ENCODE measurements at places on chromosomes 11 and 22. TPM values are rescaled to one million over a fixed set of nuclear protein-coding genes. Genes with fewer than 3 reads are reported as not detected.
A peak's percentile ranks its signal among the peaks of the same experiment; 100 is the strongest.

Gene CDC42EP2
- polyA plus RNA-seq = 10.5 TPM

Gene SERGEF
- 19.7 TPM for polyA plus RNA-seq

Gene PHF5A
- 39.5 TPM for polyA plus RNA-seq

Gene FGF3
- not detected for polyA plus RNA-seq

Gene MS4A6E
- polyA plus RNA-seq = not detected

Gene GLB1L2
- polyA plus RNA-seq = 6.7 TPM

DNA sequence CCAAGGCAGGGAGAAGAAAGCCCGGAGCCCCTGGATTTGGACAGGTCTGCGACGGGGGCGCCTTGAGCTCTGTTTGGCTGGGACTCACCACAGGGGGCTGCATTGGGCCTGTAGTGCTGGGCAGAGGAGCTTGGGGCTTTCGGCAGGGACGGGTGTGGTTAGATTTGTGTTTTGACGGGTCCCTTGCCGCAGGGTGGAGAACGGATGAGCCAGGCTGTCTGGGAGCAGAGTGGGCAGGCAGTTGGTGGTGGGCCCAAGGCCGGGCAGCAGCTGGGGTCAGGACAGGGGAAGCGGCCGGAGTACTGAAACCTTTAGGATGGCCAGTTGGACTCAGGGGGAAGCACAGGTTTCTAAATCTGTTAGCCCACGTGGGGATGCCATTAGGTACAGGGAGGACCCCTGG lies 13.4 kb downstream of the C11orf24 start:
- H3K4me1 ChIP-seq = peaks cover 16% of the 10 kb centered on the region
- H3K27ac ChIP-seq = no peak overlapping the region
- H3K36me3 ChIP-seq = peaks cover 35% of the 10 kb centered on the region
- DNase-seq = no peak
- H3K4me3 ChIP-seq = no peak overlapping the region

GRCh38 chr11:6650980-6651379 lies 4.6 kb downstream of the DCHS1 start:
- H3K4me1 ChIP-seq = no peaks in the 10 kb centered on the region
- peaks cover 38% of the 10 kb centered on the region for H3K27me3 ChIP-seq
- no peaks in the 10 kb centered on the region for H3K36me3 ChIP-seq
- no peak overlapping the region for H3K27ac ChIP-seq
- no peak for DNase-seq
- H3K4me3 ChIP-seq = no peak overlapping the region

- no peaks in the 10 kb centered on the region for H3K4me1 ChIP-seq
- H3K27ac ChIP-seq = no peak overlapping the region
- DNase-seq = no peak
- no peak overlapping the region for H3K4me3 ChIP-seq
Observed at GRCh38 chr11:47732271-47732670, 17.1 kb upstream of the AGBL2 start.

- no peaks in the 10 kb centered on the region for H3K36me3 ChIP-seq
- no peak for DNase-seq
- H3K4me3 ChIP-seq = no peak overlapping the region
- peak overlapping the region; percentile 55 for H3K27ac ChIP-seq
- peaks cover 18% of the 10 kb centered on the region for H3K4me1 ChIP-seq
- no peaks in the 10 kb centered on the region for H3K27me3 ChIP-seq
Observed at GRCh38 chr11:9643751-9644150, 20.1 kb upstream of the SWAP70 start.

- H3K4me1 ChIP-seq = peaks cover 15% of the 10 kb centered on the region
- no peak overlapping the region for H3K4me3 ChIP-seq
- H3K36me3 ChIP-seq = no peaks in the 10 kb centered on the region
- no peaks in the 10 kb centered on the region for H3K27me3 ChIP-seq
Observed at GRCh38 chr11:12430954-12431595, 53.7 kb downstream of the PARVA start.

GRCh38 chr22:24553597-24554312 lies 1.2 kb downstream of the GUCD1 start:
- H3K4me1 ChIP-seq = peaks cover 56% of the 10 kb centered on the region
- H3K4me3 ChIP-seq = peak overlapping the region; percentile 93
- peaks cover 44% of the 10 kb centered on the region for H3K36me3 ChIP-seq
- peak; percentile 34 for DNase-seq
- H3K27me3 ChIP-seq = no peaks in the 10 kb centered on the region

DNA sequence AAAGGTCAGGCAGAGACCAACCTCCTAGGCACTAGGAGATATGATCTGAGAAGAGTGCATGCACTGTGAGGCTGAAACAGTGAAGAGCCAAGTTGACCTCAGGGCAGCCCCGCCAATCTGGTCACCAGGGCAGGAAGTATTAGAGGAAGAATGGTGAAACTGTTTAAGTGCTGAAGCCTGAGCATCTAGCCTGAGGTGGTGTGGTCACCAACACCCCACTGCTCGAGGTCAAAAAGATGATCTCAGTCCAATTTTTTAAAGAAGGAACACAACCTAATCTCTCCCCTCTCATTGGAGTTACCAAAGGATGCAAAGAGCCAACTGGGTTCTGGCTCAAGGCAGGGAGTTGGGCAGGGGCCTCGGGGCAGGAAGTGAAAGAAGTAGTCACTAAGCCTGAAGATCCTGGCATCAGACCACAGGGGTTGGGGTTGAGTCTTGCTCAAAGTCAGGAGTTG lies 4.0 kb downstream of the APBB1 start:
- H3K36me3 ChIP-seq = peaks cover 10% of the 10 kb centered on the region
- H3K4me3 ChIP-seq = no peak overlapping the region
- H3K27me3 ChIP-seq = no peaks in the 10 kb centered on the region
- DNase-seq = no peak

DNA sequence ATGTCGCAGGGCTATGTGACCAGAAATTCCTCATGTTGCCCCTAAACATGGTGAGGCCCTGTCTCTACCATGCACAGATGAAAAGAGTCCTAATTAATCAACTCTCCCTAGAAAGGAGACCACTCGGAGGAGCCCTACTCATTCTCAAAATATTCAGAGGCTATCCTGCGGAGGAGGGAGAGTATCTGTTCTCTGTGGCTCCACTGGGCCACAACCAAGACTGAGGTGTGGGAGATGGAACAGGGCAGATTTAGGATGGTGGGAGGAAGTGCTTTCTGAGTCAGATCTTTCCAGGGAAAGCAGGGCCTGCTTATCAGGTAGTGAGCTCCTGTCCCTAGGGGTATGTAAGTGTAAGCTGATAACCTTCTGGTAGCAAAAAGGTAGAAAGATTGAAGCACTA lies 37.0 kb upstream of the PRDM11 start:
- peaks cover 45% of the 10 kb centered on the region for H3K4me1 ChIP-seq
- H3K27ac ChIP-seq = no peak overlapping the region
- DNase-seq = no peak
- H3K27me3 ChIP-seq = no peaks in the 10 kb centered on the region
- no peak overlapping the region for H3K4me3 ChIP-seq
- H3K36me3 ChIP-seq = no peaks in the 10 kb centered on the region

- peak within 1 kb of the TSS; percentile 45 for H3K27ac ChIP-seq
- peaks cover 14% of the 10 kb centered on the region for H3K36me3 ChIP-seq
- peaks cover 10% of the 10 kb centered on the region for H3K4me1 ChIP-seq
- peak within 1 kb of the TSS; percentile 92 for H3K4me3 ChIP-seq
- H3K27me3 ChIP-seq = no peaks in the 10 kb centered on the region
Observed at GRCh38 chr11:63813035-63813562, at the start of gene SPINDOC. Gene SPINDOC, plus strand, starts transcription at chr11:63813456. Its CDS starts 231 bp downstream, at chr11:63813687.

DNA sequence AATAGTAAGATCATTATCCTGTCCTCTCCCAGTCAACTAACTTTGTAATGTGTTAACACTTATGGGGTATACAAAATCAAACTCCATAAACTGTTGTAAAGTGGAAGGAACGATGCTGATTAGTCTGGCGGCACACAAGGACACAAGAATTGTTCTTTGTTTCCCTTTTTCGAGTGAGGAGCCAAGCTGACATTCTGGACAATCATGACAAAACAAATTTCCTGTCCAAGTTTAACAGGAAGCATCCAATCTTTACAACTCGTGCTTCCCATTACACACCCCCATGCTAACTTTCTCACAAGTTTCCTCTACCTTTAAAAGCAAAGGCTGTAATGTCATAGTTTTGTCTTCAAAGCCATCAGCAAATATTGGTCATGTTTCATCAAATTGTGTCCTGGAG lies 20.4 kb upstream of the LDLRAD3 start:
- peaks cover 6% of the 10 kb centered on the region for H3K27me3 ChIP-seq
- H3K4me3 ChIP-seq = no peak overlapping the region
- DNase-seq = no peak

GRCh38 chr11:61155312-61155711 lies 5.9 kb downstream of the VPS37C start:
- peaks cover 3% of the 10 kb centered on the region for H3K36me3 ChIP-seq
- no peak overlapping the region for H3K27ac ChIP-seq
- no peak overlapping the region for H3K4me3 ChIP-seq
- H3K27me3 ChIP-seq = no peaks in the 10 kb centered on the region
- H3K4me1 ChIP-seq = peaks cover 60% of the 10 kb centered on the region
- no peak for DNase-seq

DNA sequence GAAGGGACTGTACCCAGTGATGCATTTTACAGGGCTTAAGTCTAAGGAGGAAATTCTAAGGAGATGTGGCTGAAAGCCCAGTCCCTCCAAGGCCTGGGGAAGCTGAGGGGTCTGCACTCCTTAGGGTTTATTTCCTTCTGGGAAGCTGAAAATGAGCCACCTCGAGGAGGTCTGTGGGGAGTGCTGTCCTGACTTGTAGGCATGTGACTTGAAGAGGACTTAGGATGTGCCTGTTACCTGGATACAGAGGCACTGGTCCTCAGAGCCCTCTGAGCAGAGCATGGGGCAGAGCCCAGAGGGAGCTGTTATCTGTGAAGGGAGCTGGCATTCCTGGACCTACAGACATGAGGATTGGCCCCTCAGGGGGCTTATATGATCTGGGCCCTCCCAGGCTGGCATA lies 77.1 kb downstream of the TP53I11 start:
- DNase-seq = no peak
- H3K4me3 ChIP-seq = no peak overlapping the region
- no peaks in the 10 kb centered on the region for H3K27me3 ChIP-seq
- no peaks in the 10 kb centered on the region for H3K36me3 ChIP-seq

- H3K4me3 ChIP-seq = no peak overlapping the region
- H3K27ac ChIP-seq = peak overlapping the region; percentile 37
- DNase-seq = peak; percentile 77
- no peaks in the 10 kb centered on the region for H3K36me3 ChIP-seq
- peaks cover 54% of the 10 kb centered on the region for H3K4me1 ChIP-seq
- no peaks in the 10 kb centered on the region for H3K27me3 ChIP-seq
Observed at GRCh38 chr22:42303396-42304323, 33.2 kb upstream of the TCF20 start.

Measured in large intestine (tissue), 12 donors.